ENCODE measurements at places on chromosomes 4 and X. TPM values are rescaled to one million over a fixed set of nuclear protein-coding genes. Genes with fewer than 3 reads are reported as not detected.

DNA sequence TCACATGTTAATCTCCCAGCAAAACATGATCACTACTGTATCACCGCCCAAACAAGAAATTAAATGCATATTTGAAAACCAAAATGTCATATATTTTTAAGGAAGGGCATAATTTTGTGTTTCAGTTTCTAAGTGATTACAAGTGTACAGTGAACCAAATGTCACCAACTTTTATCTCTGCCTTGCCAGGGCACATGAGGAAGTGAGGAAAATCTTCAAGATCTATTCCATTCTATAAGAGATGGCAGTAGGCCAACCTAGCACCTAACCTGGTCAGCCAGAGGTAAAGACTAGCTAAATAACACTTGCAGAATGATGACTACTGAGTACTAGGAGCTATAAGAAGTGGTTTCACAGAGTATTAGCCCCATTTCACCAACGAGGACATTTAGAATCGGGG, 107.2 kb downstream of the ATP11C start:
- no peak for DNase-seq

DNA sequence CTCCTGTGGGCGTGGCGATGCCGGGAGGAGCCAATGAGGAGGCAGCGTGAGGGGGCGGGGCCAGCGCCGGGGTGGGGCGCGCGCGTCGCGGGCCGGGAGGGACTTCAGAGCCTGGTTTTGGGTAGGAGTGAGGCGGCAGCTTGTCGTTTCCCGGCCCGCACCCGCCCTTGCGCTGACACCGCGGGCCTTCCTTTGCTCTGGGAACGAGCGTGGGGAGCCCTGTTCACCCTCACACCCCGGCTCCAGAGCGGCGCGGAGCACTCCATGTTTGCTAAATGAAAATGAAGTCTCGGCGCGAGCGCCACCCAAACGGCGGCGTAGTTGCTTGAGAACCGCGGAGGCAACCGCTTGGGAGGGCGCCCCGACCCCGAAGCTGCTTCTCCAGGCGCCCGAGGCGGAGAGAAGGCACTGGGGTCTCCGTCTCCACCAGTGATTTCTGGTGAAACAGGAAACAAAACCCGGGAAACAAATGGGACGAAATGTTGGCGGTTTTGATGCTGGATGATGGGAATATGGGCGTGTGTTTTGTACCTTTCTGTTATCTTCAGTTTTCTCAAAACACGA, 497 bp upstream of the GRPEL1 start:
- DNase-seq: no peak

FHDC1 gene
- 5.3 TPM for polyA plus RNA-seq

GRCh38 chr4:7722766-7723387, 216.8 kb downstream of the AFAP1 start:
- no peak for DNase-seq

DNA sequence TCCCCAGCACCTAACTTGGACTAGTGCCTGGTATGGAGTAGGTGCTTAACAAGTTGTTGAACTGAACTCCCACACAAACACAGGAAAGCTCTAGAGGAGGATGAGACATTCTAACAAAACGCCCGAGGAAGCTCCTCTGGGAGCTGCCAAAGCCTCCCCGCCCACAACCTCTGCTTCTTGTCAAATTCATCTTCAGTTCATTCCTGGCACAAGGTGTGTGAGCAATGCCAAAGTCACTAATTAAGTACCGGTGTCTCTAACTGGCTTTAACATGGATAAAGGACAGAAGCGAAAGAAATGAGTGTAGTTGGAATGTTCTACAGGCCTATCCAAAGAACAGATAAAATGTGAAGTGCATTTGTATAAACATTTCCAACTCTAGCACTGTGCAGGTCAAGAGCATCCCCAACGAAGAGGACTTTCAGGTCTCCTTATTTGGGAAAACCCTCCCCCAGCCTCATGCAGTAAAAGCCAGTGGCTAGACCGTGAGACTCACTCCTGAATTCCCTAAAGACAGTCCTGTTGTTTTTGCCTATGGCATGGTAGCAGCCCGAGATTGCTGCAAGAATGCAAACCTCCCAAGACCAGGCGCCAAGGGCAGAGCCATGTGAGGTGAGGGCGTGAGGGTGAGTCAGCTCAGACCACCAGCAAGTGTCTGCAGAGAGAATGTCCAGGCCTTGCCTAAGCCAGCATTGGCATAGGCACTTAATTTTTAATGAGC, 72.2 kb upstream of the KLF3 start:
- DNase-seq: no peak

GRCh38 chrX:24146283-24146949, 3.1 kb upstream of the ZFX start:
- no peak for DNase-seq

All from left renal pelvis (tissue), 4 donors.